ENCODE measurements at places on chromosomes 7 and 10.

DNA sequence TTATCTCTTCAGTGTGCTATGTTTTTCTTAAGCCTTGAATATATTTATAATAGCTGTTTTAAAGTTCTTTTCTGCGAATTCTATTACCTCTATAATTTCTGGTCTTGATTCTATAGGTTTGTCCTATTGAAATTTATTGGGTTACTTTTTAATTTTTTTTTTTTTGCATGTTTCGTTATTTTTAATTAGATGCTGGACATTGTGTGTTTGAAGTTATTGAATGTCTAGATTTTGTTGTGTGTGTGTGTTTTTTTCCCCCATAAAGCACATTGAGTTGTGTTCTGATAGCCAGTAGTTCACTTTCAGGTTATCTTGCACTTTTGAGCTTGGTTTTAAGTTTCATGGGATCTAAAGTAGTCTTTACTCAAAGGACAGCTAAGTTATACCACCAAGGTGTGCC lies 394.9 kb downstream of the RPS24 start:
- no peak for DNase-seq

DNA sequence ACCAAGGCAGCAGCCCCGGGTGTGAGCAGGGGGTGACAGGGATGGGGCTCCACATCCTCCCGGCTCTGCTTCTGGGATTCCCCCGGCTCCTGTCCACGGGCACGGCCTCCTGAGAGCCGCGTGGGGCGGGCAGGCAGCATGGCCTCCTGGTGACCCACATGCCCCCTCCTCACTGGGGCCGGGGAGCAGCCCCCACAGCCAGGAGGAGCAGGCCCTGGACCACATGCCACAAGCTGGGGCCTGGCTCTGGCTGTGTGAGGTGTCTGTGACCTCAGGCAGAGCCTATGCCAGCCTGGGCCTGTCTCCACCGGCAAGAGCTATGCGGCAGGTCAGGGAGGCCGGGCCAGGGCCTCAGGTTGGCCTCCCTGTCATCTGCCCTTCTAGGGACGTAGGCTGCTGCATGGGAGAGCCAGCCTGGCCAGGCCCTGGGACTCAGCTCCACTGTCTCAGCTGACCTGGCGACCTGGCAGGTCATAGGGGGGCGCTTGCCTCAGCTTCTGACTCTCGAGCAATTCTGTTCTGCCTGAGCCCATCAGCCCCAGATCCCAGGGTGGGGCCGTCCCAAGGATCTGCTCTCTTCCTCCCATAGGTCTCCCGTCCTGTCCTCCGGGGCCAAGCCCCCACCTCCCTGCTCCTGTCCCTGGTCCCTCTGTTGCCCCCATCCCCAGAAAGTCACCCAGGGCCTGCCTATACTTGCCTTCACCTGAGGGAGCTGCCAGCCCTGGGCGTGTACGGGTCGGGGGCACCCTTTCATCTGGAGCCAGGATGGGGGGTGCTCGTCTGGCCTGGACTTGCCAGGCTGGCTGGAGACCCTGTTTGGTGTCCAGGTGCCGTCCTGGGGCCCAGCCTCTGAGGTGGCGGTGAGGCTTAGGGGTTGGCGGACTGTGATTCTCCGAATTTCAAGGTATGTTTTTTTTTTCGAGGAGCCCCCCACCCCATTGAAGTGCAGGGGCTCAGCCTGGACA lies 3.9 kb upstream of the TMEM184A start:
- DNase-seq = no peak

GRCh38 chr10:16001581-16001980 lies 141.3 kb upstream of the MINDY3 start:
- no peak for DNase-seq

GRCh38 chr10:52128056-52128683 lies 185.9 kb upstream of the DKK1 start:
- DNase-seq = no peak

Data from AML-193 (cell line).